Calu3 (cell line): ENCODE measurements at places on chromosomes 5 and 9.

DNA sequence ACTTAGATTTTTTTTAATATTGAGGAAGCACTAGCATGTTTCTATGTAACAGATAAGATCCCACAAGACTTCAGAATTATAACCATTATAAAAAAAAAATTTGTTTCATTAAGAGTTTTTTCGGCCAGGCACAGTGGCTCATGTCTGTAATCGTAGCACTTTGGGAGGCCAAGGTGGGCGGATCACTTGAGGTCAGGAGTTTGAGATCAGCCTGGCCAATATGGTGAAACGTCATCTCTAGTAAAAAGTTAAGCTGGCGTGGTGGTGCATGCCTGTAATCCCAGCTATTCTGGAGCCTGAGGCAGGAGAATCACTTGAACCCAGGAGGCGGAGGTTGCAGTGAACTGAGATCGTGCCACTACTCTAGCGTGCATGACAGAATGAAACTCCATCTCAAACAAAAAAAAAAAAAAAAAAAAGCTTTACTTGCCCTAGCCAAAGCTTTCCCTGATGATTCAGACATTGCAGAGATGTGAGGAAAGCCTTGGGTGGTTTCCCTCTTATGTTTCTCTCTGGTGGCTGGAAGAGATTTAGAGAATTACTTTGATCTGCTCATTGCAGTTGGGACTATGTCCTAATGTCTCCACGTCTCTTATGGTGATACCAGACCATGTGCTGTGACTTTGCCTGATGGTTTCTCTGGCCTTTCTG, 65.4 kb downstream of the EGFLAM start:
- no peak for DNase-seq

DNA sequence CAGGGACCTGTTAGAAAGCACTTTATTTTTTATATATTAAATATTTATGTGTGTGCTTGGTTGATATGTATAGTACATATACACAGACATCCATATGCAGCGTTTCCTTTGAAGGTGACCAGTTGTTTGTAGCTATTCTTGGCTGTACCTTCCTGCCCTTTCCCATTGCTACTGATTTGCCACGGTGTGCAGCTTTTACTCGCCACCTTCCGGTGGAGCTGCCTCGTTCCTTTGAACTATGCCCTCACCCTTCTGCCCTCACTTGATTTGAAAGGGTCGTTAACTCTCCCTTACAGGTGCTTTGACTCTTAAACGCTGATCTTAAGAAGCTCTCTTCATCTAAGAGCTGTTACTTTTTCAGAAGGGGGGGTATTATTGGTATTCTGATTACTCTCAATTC, 20.5 kb downstream of the RGMB start:
- no peak for DNase-seq

GRCh38 chr9:101121836-101122399, 93.4 kb downstream of the PLPPR1 start:
- DNase-seq = no peak

DNA sequence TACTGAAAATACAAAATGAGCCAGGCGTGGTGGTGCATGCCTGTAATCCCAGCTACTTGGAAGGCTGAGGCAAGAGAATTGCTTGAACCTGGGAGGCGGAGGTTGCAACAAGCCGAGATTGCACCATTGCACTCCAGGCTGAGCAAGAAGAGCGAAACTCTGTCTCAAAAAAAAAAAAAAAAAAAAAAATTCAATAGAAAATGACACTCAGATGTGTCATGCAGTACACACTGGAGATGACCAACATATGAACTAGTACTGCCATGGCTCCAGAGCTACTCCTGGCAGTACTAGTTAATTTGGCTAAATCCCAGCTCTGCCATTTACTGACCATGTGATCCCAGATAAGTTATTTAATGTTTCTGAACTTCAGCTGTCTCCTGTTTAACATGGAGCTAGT, 7.3 kb downstream of the ATOX1 start:
- no peak for DNase-seq

GRCh38 chr9:18485714-18486113, 11.8 kb downstream of the ADAMTSL1 start:
- no peak for DNase-seq

- DNase-seq = peak; percentile 28
These were observed 132.9 kb upstream of the NR3C1 start for GRCh38 chr5:143536364-143536763.

GRCh38 chr9:135078361-135078821, 9.1 kb upstream of the OLFM1 start:
- DNase-seq = no peak

- DNase-seq = no peak
These were observed 91.4 kb upstream of the FCN2 start for GRCh38 chr9:134789168-134789567.

- DNase-seq = peak; percentile 84
These were observed 23.4 kb upstream of the ZBTB43 start for GRCh38 chr9:126781186-126782052.

GRCh38 chr5:85452322-85453025, 1067.8 kb upstream of the EDIL3 start:
- DNase-seq = no peak

GRCh38 chr9:110111868-110112267, 96.1 kb downstream of the C9orf152 start:
- DNase-seq = no peak

DNA sequence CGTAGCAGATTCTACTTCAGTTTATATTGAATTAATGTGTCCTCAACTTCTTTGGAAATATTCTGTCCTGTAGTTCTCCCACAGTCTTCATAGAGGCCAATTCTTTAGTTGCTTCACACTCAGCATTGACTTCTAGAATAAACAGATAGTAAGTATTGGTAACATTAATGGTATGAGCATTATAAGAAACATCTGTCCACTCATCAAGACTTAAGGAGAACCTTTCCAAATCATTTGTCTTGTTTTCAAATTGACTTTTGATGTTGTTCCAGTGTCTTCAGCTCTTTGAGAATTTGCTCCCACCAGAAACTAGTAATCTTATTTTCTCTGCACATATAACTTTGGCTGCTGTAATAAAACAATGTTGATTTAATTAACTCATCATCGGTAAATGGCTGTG, 18.3 kb downstream of the RANBP17 start:
- no peak for DNase-seq

GRCh38 chr5:74428876-74429275, 211.7 kb downstream of the ENC1 start:
- no peak for DNase-seq

- no peak for DNase-seq
These were observed 102.2 kb upstream of the PRR16 start for GRCh38 chr5:120361941-120362340.

GRCh38 chr9:83185488-83186154, 122.7 kb upstream of the RASEF start:
- no peak for DNase-seq

GRCh38 chr5:138632900-138633489, 57.8 kb upstream of the HSPA9 start:
- DNase-seq = peak; percentile 61

DNA sequence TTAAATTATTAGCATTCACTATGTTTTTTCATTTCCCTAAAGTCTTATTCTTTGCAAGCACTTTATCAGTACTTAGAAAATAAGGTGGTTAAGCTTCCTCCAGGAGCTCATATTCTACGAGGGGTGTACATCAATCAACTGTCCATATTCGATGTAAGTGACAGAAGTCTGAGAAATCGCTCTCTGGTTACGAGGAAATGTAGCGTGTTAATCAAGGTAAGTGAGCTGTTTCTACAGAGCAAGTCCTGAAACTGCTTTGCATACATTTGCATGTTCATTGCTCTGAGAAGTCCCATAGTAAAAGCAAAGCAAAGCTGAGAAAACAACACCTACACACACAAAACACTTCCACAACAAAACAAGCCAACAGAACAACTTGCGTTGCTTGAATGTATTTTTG, 893.9 kb upstream of the DMAC1 start:
- DNase-seq = no peak

GRCh38 chr5:82656341-82656761, 378.2 kb upstream of the RPS23 start:
- DNase-seq = no peak

GRCh38 chr5:170377027-170377426, 12.1 kb downstream of the KCNMB1 start:
- DNase-seq = no peak

- DNase-seq = no peak
These were observed 285.4 kb downstream of the TLE4 start for GRCh38 chr9:79857188-79857587.

- no peak for DNase-seq
These were observed 107.6 kb downstream of the LURAP1L start for GRCh38 chr9:12882430-12882829.

- peak; percentile 40 for DNase-seq
These were observed 36.4 kb downstream of the GGTA1 start for GRCh38 chr9:121463026-121463807.

DNA sequence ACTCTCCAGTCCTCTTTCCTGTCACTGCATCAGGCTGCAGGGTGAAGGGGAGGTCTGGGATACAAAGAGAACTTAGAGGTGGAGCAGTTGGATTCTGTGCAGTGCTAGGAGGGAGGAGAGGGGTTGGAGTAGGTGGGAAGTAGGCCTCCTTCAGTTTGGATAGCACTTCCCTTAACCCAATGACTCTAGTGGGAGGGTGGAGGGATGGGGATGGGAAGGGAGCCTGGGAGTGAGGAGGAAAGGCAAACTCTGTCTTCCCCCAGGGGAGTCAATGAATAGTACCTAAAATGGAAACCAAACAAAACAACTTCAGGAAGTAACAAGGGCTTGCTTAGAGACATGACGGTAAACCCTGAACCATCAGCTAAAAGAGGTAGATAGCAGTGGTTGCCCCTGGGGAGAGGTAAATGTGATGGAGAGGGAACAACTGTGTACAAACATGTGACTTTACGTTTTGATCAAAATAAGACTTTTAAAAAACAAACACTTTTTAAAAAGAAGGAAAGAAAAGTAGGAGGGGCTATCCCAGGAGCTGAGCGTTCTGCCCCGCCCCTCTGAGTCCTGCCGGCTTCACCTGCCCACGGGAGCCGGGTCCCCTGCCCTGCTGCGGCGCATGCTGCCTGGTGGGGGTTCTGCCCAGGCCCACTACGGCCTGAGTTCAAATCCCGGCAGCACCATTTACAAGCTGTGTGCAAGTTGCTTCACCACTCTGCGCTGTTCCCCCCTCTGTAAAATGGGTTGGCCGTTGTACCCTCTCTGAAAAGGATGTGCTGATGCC, 30.9 kb downstream of the GSN start:
- no peak for DNase-seq

DNA sequence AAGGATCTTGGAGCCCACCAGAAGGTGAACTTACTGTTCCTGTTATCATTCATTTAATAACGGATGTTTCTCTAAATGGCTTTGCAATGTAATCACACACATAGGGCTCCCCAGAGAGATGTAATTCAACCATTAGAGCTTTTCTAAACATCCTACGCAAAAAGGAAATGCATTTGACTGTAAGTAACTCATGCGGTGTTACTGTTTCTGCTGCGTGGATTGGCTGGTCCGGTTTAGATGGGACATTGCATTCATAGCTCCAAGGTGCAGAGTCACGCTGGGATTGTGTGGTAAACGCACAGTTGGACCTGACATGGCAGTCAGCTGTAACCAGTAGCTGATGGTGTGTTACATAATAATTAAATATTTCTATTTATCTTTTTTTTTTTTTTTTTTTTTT, 185.5 kb upstream of the OTULINL start:
- no peak for DNase-seq

DNA sequence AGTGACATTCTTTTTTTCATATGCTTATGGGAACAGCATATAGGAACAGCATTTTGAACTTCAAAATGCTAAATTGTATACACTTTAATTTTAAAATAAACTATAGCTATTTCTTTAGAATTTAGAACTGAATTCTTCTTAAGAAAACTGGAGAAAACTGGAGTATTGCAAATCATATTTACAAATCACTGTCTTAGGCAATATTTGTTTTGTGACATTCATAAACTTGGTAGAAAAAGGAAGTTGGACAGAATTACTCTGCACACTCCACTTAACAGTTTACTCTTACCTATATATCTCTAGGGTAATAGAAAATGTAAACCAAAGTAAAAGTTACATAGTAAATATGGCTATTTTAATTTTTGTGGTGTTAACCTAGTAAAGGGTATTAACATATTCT, 3.1 kb downstream of the DMRTA1 start:
- no peak for DNase-seq

- DNase-seq = no peak
These were observed 320.7 kb downstream of the ASTN2 start for GRCh38 chr9:117093891-117094844.

DNA sequence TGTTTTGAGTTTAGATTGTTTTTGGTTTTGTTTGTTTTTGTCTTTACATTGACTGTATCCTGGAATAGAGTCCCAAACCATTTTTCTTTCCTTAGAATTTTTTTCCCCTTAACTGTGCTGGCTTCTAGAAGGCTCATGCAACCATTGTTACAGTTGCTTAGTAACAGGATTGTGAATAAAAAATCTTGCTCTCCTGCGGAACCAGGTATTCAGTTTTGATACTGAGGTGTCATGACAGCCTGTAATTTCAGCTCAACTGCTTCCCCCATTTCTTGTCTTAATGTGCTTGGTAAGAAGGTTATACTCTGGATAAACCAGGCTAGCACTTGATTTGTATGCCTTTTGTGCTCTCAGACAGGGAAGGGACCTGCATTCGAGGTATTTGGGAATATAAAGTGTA, 42.1 kb downstream of the FOCAD start:
- no peak for DNase-seq

DNA sequence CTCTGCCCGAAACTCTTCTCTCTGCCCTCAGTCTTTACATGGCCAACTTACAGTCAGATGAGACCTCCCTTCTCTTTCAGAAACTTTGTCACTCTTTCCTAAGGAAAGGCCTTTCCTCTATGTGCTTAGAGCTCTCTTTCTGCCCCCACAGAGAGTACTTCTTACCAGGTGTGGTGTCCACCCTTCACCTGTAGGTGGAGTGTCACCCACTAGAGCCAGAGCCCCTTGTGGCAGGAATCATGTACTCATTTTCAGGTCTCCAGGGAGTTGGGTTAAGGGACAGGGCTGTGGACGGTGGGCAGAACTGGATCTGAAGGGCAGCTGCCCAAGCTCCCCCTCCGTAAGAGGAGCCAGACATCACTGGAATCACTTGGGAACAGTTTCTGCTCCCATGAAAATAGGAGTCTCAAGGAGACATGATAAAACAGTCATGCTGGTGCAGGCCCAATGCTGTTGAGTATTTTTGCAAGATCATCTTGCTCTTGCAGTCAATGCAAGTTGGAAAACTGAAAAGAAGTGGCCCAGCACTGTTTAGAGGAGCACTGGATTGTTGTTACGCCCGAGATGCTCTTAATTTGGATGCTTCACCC, 436.7 kb downstream of the ZSWIM6 start:
- DNase-seq = peak; percentile 71

DNA sequence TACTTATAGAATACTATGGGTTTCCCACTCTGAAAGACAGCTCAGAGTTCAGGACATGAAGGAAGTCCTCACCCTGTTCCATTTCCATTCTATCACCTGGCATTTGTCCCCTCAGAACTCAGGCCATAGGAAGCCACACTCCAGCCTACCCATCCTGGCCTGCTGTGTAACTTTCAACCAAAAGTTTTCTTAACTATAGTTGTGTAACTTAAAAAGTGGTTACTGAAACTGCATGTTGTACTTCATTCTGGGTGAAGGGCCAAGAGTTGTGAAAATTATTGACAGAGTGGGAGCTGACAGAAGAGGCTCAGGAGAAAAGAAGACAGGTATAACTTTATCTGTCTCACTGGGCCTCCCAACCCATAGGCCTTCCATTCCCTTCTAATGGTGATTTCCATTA, 212.5 kb downstream of the RAB3C start:
- no peak for DNase-seq

- DNase-seq = no peak
These were observed 23.9 kb upstream of the SLC25A51 start for GRCh38 chr9:37927601-37928551.
